ENCODE measurements at places on chromosomes 2 and 18.
A peak's percentile ranks its signal among the peaks of the same experiment; 100 is the strongest.

GRCh38 chr18:44838971-44839666, 158.4 kb downstream of the SETBP1 start:
- no peak for DNase-seq

GRCh38 chr2:85584354-85584856, at the start of gene VAMP5:
VAMP5 (plus strand) TSS chr2:85584431; CDS start chr2:85584491, 60 bp downstream.
- peak; percentile 40 for DNase-seq

DNA sequence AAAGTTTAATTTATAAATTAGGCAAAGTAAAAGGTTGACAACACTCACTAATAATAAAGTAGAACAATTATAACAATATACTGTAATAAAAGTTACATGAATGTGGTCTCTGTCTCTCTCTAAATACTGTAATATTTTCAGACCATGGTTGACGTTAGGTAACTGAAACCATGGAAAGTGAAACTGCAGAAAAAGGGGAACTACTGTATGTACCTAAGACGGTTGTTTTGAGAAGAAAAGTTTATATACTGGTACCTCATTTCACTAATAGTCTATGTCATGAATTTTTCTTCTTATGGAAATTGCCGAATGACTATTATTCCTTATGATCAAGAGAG, 166.7 kb upstream of the ZNF521 start:
- DNase-seq, result no peak

- DNase-seq, result no peak
Measured at GRCh38 chr18:4870177-4870773, 326.8 kb downstream of the AKAIN1 start.

DNA sequence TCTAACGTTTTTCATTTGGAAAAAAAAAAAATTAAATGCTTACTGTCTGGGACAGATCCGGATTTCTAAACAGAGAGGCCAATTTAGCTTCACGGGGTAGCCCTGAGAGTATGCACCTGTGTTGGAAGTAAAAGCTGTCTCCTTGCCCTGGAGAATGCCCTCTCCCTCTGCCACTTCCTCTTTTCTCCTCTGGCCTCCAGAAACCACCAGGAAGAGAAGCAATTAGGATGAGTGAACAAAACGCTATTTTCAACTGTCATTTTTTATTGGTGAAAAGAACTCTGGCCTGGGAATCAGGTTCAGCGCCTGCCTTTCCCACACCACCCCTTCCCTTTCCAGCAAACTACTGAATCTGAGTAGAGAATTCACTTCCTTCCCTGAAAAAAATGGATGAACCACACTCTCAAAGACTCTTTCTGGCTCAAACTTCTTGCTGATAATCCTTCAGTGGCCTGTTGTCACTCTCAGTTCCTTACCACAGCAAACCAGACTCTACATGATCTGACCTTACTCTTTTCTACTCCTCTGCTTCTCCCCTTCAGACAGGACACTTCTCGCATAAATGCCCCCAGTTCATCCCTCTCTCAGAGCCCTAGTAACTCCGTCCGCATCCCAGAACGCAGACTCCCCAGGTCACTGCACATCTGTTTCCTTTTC, 29.8 kb downstream of the KLF7 start:
- DNase-seq, result no peak
